Cardiac fibroblast (primary cell): ENCODE measurements at places on chromosomes 4 and X.

DNA sequence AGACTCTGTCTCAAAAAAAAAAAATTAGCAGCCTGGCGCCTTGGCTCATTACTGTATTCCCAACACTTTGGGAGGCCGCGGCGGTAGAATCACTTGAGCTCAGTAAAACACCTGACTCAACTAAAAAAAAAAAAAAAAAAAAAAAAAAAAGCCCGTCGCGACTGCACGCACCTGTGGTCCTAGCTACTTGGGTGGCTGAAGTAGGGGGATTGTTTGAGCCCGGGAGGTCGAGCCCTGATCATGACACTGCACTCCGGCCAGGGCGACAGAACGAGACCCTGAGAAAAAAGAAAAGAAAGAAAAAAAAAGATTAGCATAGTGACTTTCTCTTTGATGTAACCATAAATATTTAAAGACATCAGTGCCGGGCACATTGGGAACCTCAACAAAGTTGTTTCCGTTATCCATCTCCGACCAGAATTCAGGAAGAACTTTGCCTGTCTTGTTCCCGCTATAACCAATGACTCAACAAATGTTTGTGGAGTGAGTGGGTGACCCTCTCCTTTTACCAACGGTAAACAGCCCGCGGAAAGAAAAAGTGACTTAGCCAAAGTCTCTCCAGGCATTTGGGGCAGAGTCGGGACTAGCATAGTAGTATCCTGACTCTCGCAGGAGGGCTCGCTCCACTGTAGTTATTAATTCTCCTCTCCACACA is 553 bp upstream of the MED28 start:
- peak; percentile 81 for DNase-seq

GRCh38 chrX:108312957-108313356 is 125.3 kb downstream of the COL4A6 start:
- peak; percentile 57 for DNase-seq

DNA sequence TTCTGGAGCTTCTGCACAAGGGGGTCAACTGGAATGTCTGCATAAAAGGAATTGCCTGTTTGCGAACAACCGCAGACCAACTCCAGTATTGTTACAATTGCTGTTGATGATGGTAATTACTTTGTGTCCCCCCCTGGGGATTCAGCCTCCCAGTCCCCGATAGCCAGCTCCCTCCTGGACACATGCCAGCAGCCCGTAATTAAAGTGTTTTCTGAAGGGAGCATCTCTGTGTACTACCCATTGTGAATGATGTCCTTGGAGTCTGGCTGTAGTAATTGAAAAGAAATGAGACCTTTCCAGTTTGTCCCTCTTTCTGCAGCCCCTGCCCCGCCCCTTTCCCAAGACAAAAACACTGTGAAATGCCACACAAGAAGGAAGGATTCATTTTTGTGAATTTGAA is 377.1 kb upstream of the LCORL start:
- DNase-seq: no peak

DNA sequence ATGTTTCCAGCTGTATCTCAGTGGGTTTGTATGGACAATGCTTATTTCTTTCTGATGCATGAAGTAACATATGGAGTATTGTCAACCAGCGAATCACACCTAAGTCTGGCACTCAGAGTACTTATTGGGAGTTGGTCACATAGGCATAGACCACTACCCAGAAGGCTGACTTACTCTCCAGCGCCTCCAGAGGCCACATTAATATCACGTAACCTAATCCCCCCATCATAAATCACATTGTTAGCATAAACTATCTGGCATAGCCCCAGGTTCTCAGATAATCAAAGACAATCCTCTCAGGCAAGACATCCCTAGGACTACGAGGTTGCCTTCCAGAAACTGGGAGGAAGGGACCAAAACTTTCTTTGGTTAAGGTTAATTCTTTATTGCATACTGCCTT is 560.5 kb upstream of the PABPC4L start:
- no peak for DNase-seq

DNA sequence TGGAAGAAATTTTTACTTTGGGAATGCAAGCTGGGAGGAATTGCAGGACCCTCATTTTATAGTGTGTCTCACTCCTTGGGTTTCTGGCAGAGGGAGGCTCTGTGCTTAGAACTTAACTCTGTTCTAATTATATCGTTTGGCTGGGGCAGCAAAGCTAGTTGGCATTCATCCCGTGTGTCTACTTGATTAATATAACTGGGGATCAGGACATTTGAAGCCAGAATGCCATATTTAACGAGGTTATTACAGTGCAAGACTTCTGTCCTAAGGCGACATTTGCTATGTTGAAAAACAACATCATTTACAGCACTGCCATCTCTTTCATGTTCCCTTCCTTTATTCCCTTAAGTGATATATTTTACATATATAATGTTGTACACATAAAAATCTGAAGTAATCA is 179.1 kb upstream of the TBC1D9 start:
- DNase-seq: no peak

GRCh38 chr4:26084414-26084813 is 170.4 kb downstream of the SMIM20 start:
- DNase-seq: no peak

DNA sequence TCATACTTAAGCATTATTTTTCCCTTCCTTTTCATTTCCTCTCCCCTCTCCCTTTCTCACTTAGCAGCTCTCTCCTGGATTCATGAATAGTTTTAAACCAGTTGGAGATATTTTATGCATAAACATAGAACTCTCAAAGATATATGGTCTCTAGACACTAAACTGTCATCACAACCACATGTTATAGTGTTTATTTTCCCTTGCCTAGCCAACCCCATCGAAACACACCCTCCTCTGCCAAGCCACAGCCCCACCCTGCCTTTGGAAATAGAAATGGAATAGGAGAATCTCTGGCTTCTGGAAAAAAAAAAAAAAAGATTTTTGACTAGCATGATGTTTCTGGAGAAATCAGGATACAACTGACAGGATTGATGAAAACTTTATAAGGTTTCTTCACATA is 64.8 kb upstream of the RBPJ start:
- no peak for DNase-seq

DNA sequence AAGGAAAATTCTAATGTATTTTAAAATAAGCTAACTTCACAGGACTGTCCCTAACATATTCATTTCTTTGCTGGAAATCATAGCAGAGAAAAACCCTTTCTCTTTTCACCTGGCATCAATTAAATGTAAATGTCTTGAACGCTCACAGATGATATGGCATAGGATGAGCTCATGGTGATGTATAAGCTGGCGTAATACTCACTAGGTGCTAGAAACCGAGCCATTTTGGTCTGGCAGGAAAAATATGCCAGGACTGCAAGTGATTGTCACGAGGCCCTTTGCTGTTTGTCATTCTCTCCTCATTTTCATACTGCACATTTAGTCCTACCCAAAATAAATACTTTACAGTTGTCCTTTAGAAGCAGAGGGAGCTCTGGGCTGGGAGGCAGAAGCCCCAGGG is 222.7 kb upstream of the LNX1 start:
- DNase-seq: no peak

- no peak for DNase-seq
Measured at GRCh38 chr4:8912506-8912905, 40.9 kb upstream of the HMX1 start.

DNA sequence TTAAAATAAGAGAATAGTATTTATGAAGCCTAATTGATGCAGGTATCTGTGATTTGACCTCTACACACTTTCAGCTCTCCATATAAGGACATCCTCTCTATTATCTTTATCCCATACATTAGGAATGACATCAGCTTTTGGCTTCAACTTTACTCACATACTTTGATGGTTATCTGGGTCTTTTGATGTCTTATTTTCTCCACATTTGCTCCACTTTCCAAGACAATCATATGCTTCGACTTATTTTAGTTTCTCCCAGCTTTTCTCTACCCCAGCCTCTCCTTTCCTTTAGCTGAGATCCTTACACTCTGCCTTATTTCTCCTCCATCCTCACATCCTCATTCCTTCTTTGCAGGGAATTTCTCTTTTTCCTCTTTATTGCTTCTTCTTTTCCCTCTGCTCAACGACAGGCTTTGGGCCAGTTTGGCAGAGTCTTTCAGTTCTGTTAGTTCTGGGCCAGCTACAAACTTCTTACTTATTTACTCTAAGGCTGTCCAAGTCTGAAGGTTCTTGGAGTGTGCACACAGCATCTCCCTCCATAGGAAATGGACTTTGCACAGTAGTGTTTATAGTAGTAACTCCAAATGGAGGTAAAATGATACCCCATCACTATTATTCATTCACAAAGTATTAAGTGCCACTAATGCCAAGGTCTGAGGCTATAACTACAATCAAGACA is 50.5 kb downstream of the SLC4A4 start:
- DNase-seq: no peak

DNA sequence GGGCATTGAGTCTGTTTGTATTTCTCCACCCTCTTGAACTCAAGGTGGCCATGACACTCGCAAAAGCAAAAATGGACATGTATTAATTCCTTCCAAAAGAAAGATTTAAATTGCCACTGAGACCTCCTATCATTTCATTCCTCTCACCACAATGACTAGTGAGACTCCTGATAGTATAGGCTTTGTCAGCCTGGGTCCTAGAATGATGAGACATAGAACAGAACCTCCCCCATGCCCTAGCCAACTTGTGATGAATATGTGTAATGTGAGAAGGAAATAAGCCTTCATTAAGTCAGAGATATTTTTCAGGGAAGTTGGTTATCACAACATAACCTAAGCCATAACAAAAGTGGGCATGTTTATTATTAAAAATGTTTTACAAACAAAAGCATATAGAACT is 62.5 kb downstream of the ASB9 start:
- no peak for DNase-seq

DNA sequence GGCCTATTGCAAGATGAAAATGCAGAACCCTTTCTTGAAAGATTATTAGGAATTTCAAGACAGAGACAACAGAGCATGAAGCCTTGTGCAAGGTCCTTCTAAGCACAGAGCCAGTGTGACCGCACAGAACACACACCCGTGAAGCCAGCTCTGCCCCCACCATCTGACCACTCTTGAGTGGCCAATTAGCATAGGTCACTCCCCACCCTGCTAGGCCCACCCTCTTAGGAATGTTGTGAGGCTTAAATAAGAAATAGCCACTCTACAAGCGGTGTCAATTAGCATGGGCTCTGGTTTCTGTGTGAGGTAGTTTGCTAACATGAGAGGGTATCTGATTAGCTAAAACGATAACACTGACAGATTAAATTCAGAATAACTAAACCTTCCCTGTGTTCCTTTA is 152.9 kb downstream of the PTTG2 start:
- no peak for DNase-seq

GRCh38 chr4:38787693-38788092 is 4.9 kb upstream of the TLR10 start:
- no peak for DNase-seq

DNA sequence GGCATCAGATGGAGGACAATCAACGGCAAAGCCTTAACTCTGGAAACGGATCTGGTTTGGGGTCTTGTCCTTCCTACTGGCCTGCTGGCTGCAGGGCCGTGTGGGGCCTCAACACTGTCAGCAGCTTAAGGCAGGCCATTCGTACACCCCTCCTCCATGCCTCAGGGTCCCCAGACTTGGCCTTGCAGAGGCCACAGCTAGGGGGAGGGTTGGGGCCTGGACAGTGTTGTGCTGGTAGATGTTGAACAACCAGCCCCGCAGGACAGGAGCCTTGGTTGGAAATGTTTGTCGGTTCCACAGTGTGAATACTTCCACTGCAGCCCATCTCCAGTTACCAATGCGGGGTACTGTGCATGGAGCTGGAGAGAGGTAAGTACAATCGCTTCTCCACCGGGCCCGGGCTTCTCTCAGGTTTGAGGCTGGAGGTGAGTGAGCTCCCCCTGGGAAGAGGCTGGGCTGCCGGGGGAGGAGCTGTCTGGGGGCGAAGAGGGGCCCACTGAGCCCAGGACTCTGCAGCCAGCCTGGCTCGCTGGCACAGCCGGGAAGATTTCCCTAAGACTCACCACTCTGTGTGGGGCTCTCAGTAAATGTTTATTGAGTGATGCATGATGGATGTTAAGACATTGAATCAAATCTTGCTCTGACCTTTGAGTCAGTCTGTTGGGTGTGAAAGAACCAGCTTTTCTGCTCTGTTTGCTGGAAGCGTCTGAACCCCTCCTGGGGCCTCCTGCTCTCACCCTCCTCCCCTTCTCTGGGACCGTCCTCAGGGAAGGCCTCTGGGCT is 19.7 kb upstream of the GPR78 start:
- DNase-seq: no peak

GRCh38 chr4:3780347-3781171 is 14.4 kb downstream of the ADRA2C start:
- DNase-seq: no peak

GRCh38 chrX:105820247-105820646 is 2.1 kb upstream of the NRK start:
- no peak for DNase-seq

DNA sequence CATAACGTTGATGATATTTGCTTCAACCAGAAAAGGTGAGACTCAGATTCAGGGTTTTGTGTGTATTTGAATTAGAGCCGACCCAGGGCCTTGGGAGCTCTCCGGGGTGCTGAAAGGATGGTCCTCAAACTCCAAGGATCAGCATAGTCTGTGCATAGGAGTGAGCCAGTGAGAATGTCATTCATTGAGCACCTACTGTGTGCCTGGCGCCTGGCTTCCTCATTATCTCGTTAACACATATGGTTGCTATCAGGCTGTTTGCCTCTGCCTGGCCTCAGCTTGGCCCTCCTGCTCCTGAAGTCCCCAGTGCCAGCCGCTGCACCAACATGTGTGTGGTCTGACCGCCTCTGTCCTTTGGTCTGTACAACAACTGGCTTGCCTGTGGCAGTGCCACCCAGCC is 25.1 kb upstream of the JAKMIP1 start:
- peak; percentile 6 for DNase-seq

DNA sequence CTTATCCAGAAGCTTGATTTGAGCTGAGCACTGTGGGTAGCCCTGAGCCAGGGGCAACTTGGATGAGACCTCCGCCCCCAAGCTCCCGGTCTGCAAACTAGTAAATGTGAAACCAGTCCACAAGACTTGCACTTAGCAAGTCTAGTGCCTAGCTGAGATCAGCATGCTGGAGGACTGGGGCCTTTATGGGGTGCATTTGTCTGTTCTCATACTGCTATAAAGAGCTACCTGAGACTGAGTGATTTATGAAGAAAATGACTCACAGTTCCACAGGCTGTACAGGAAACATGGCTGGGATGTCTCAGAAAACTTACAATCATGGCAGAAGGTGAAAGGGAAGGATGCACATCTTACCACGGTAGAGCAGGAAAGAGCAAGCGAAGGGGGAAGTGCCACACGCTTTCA is 42.1 kb upstream of the HOPX start:
- no peak for DNase-seq

DNA sequence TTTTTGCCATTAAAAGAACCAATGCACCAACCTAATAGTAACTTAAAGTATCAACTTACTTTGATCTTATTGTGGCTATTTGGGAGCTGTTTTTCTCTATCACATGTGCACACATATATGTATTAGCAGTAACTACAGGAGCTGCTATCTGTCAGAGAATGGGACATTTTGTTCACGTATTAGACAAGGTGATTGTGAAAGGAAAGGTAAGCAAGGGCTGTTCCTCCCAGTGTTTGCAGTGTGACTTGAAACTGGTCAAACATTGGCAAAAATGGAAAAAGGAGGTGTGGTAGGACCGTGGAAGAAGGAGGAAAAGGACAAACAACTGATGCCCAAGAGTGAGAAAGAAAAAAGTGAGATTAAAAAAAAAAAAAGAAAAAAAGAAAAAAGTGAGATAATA is 43.1 kb upstream of the KLHL2 start:
- DNase-seq: no peak
